A549 treated with CpdA at 1 μM for 4 hours (cell line): ENCODE measurements at places on chromosomes 7 and 10. TPM values are rescaled to one million over a fixed set of nuclear protein-coding genes. Genes with fewer than 3 reads are reported as not detected.

The PLAC9 gene
- total RNA-seq: 0.16 to 0.50 TPM in 2 of 5 replicates, not detected in the others

The UBTD1 gene
- total RNA-seq: 12.0 to 19.6 TPM (median 19.1 TPM) in 5 replicates

The TSPAN12 gene
- 0.51 to 1.2 TPM (median 0.80 TPM) in 5 replicates for total RNA-seq

The EGR2 gene
- 0.28 to 0.60 TPM (median 0.35 TPM) in 5 replicates for total RNA-seq

The CUTC gene
- 33.8 to 37.7 TPM (median 35.8 TPM) in 5 replicates for total RNA-seq

The EPO gene
- 0.03 TPM in 1 of 5 replicates, not detected in the others for total RNA-seq

The CLIP2 gene
- total RNA-seq: 15.3 to 23.4 TPM (median 19.2 TPM) in 5 replicates

The MCU gene
- 32.0 to 40.2 TPM (median 36.3 TPM) in 5 replicates for total RNA-seq

The ZC3HAV1L gene
- total RNA-seq: 3.3 to 8.2 TPM (median 6.0 TPM) in 5 replicates

The AGAP6 gene
- 8.2 to 10.9 TPM (median 9.5 TPM) in 5 replicates for total RNA-seq

The SPDYE11 gene
- not detected in 5 replicates for total RNA-seq

The ANXA8 gene
- 24.8 to 35.3 TPM (median 28.1 TPM) in 5 replicates for total RNA-seq

The INA gene
- total RNA-seq: 22.8 to 32.7 TPM (median 26.1 TPM) in 5 replicates

The SLC18A3 gene
- total RNA-seq: 0.03 TPM in 1 of 5 replicates, not detected in the others

The MDFIC gene
- 18.2 to 26.9 TPM (median 24.0 TPM) in 5 replicates for total RNA-seq

The PLXNA4 gene
- total RNA-seq: 0.58 to 2.1 TPM (median 1.3 TPM) in 5 replicates

The ZNF425 gene
- 1.0 to 1.5 TPM (median 1.4 TPM) in 5 replicates for total RNA-seq

The GPR85 gene
- not detected in 5 replicates for total RNA-seq

The PNLIPRP2 gene
- total RNA-seq: 0.09 to 0.13 TPM (median 0.10 TPM) in 3 of 5 replicates, not detected in the others

The MCM10 gene
- 21.6 to 30.8 TPM (median 23.2 TPM) in 5 replicates for total RNA-seq

The THSD7A gene
- total RNA-seq: 1.4 to 2.5 TPM (median 2.3 TPM) in 5 replicates

The RAB11FIP2 gene
- total RNA-seq: 6.1 to 12.8 TPM (median 8.8 TPM) in 5 replicates

The MSMB gene
- not detected in 5 replicates for total RNA-seq

The MALRD1 gene
- total RNA-seq: 0.02 TPM in 1 of 5 replicates, not detected in the others

The C7orf57 gene
- 0.26 to 0.61 TPM (median 0.37 TPM) in 5 replicates for total RNA-seq

The TMUB1 gene
- total RNA-seq: 35.5 to 58.8 TPM (median 56.8 TPM) in 5 replicates

The SFRP4 gene
- total RNA-seq: 2.8 to 4.8 TPM (median 3.6 TPM) in 5 replicates

The ATRNL1 gene
- total RNA-seq: 0.16 to 0.30 TPM (median 0.25 TPM) in 5 replicates

The ACTR1A gene
- 84.0 to 96.4 TPM (median 93.6 TPM) in 5 replicates for total RNA-seq

The CALML5 gene
- total RNA-seq: not detected in 5 replicates

The SH2B2 gene
- 2.1 to 3.7 TPM (median 3.5 TPM) in 5 replicates for total RNA-seq

The TUBAL3 gene
- 0.24 to 0.49 TPM (median 0.31 TPM) in 5 replicates for total RNA-seq

The JAKMIP3 gene
- total RNA-seq: 1.8 to 2.1 TPM (median 1.9 TPM) in 5 replicates

The SDK1 gene
- total RNA-seq: 0.34 to 0.86 TPM (median 0.59 TPM) in 5 replicates

The TAS2R16 gene
- total RNA-seq: not detected in 5 replicates

The CSGALNACT2 gene
- 13.8 to 20.8 TPM (median 15.3 TPM) in 5 replicates for total RNA-seq

The CACNA2D1 gene
- 6.1 to 14.1 TPM (median 8.1 TPM) in 5 replicates for total RNA-seq

The TMEM229A gene
- total RNA-seq: not detected in 5 replicates

The TUBB8 gene
- total RNA-seq: 0.07 to 0.26 TPM in 2 of 5 replicates, not detected in the others

The ANKRD30A gene
- 0.37 to 1.4 TPM (median 1.0 TPM) in 5 replicates for total RNA-seq

The SGPL1 gene
- total RNA-seq: 26.8 to 37.4 TPM (median 27.9 TPM) in 5 replicates

The PDE1C gene
- 4.3 to 6.2 TPM (median 5.6 TPM) in 5 replicates for total RNA-seq

The ADARB2 gene
- not detected in 5 replicates for total RNA-seq

The ASAH2 gene
- total RNA-seq: 1.8 to 3.0 TPM (median 2.8 TPM) in 5 replicates

The STAG3 gene
- total RNA-seq: 0.18 to 0.45 TPM (median 0.26 TPM) in 4 of 5 replicates, not detected in the other
